ENCODE measurements at places on chromosomes 11 and 22.

DNA sequence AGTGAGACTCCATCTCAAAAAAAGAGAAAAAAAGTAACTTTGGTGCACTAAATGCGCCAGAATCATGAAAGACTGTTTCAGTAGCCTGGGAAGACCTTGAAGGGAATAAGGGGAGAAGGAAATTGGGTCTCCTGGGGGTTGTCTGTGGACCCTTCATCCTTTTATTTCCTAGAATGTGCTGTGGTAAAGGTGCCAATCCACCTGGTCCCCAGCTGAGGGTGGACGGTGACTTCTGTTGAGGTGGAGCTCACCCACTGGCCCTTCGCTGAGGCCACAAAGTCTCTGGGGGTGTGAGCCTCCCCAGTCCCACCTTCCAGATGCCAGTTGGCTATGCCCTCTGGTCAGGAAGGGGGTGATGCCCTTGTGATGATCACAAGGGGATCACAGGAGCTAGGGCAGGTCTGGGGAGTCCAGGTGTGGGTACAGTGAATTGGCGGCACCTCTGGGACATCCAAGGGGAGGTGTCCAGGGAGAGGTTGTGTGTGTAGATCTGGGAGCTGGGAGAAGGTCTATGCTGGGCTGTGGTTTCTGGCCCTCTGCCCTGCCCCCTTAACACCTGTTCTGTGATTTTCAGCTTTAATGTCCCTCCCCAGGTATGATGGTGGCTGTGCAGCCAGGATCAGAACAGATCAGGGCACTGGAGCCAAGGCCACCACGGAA lies 34.2 kb upstream of the LMO1 start:
- no peak for DNase-seq

DNA sequence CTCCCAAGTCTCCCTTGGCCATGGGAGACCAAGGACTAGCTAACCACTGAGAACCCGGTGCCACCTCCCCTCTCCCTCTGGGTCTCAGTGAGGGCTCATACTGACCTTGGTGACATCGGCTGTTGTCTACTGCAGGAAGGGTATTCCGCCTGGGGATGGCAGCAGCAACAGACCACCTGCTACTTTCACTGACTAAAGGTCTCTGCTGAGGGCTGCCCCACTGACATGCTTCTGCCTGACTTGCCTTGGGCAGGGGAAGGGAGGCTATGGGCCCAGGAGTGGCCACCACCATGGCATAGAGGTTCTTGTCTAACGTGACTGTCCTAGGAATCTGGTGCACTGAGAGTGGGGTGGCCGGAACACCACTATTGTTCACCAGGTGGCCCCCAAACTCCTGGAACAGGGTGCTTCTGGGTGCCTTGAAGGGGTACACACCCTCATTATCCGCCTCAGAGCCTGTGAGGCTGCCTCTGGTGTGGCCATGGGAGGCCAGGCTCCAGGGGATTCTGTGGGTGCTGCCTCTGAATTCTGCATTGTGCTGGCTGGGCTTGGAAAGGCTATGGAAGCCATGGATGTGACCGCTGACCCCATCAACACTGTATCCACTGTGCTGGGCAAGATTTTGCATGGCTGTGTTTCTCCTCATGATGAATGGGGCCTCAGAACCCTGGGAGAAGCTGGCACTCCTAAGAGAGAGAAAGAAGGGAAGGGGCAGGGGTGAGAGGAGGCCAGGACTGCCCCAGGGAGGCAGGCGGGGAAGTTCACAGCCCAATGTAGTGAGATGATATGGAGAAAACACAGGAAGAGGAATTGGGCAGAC lies 38.3 kb downstream of the GAB4 start:
- DNase-seq = no peak

- no peak for DNase-seq
Observed at GRCh38 chr11:121553389-121553788, 100.6 kb upstream of the SORL1-AS1 start.

DNA sequence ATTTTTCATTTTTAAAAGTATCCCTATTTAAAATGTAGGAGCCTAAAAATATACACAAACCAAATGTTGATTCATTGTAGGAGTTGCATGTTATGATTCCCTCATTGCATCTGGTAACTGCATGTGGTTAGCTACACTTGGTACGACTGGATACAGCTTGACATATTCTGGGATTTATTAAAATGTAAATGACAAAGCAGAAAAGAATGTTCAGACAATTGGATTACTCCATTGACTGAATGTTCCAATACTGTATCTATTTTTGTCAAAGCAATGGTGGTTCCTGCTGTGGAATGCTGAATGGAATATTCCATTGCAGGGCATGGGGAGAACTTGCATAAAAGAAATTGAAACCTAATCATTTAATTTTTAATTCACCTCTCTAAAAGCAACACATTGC lies 30.8 kb downstream of the BLID start:
- DNase-seq = no peak

GRCh38 chr11:88383447-88383846 lies 45.9 kb upstream of the CTSC start:
- DNase-seq = no peak

DNA sequence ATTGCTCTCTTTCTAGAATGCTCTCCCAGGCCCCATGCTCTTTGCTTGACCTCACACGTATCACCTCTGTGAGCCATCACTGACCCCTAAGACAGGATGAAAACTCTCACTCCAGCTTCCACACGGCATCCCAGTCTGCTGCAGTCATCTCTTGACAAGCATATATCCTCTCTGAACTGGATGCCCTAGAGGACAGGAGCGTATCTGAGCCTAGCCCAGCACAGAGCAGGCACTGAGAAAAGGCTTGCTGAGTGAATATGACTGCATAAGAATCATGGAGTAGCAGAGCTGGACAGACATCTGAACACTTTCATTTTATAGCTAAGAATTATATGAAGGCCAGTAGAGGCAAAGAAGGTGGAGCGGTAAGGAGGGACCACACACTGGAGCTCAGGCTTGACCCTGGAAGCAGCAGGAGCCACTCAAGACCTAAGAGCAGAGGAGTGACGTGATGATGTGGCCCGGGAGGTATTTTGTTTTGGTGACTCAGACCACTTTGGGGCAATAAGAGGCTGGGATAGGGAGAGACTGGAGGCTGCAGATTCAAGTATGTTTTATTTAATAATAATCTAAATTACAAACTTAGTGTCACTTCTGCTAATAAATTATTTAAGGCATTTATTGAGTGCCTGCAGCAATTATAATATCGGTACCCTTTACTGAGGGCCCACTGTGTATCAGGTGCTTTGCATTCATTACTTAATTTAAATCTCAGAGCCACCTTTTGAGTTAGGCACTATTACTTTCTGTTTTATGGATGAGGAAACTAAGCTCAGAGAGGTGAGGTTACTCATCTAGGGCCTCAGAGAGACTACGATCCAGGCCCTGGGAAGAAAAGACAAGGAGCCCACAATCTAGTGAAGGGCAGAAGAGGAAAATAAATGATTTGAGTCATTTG lies 42.6 kb downstream of the MAP6 start:
- DNase-seq = no peak

DNA sequence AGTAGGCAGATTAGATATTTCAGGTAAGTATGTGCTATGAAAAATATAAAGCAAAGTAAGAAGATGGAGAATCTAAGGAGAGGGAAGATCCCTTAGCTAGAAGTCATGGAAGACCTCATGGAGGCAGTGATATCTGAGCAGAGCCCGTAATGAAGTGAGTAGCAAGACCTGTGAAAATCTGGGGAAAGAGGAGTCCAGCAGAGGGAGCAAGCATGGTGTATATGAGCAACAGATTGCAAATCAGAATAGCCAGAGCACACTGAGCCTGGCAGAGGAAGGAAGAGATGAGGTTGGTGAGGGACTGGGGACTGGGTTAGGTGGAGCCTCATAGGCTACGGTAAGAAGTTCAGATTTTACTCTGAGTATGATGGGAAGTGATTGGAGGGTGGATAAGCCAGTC lies 9.4 kb downstream of the LHFPL7 start:
- DNase-seq = no peak

- no peak for DNase-seq
Observed at GRCh38 chr22:42905217-42905616, 48.1 kb upstream of the ARFGAP3 start.

- DNase-seq = no peak
Observed at GRCh38 chr22:43326331-43327156, 16.6 kb downstream of the SCUBE1 start.

DNA sequence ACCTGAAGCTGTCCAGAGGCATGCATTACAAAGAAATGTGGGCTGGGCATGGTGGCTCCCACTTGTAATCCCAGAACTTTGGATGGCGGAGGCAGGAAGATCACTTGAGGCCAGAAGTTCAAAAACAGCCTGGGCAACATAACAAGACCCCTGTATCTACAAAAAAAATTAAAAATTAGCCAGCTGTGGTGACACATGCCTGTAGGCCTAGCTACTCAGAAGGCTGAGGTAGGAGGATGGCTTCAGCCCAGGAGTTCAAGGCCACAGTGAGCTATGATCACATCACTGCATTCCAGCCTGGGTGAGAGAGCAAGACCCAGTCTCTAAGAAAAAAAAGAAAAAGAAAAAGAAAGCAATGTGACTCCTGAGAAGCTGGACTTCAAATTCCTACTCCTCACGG lies 138.5 kb upstream of the HSD17B12 start:
- DNase-seq = no peak

- no peak for DNase-seq
Observed at GRCh38 chr22:18085188-18085587, 7.4 kb downstream of the PEX26 start.

- no peak for DNase-seq
Observed at GRCh38 chr11:34960277-34960676, 43.9 kb downstream of the PDHX start.

DNA sequence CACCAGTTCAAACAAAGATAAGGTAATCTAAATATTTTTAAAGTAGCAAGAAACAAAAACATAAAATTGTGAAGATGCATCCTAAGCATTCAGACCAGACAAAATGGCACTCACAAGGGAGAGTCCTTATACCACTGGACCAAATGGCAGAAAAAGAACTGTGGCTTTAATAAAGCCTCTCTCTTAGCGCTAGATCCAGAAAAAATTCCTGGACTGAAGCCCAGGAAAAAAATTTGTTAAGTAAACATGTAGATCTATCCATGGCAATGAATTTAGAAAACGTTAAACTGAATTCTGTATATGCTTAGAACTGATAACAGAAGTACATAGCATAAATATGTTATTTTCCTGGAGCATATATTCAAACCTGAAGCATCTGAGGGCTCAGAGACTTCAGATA lies 11.8 kb upstream of the CD59 start:
- DNase-seq = no peak

- DNase-seq = no peak
Observed at GRCh38 chr11:96109331-96110030, 185.6 kb upstream of the MTMR2 start.

GRCh38 chr11:5880329-5880728 lies at the start of gene OR52E4:
TSS of gene OR52E4 (plus strand) at chr11:5880629. CDS start at chr11:5884293, 3,664 bp downstream.
- no peak for DNase-seq

GRCh38 chr22:19607192-19608002 lies 83.2 kb upstream of the CLDN5 start:
- DNase-seq = no peak

DNA sequence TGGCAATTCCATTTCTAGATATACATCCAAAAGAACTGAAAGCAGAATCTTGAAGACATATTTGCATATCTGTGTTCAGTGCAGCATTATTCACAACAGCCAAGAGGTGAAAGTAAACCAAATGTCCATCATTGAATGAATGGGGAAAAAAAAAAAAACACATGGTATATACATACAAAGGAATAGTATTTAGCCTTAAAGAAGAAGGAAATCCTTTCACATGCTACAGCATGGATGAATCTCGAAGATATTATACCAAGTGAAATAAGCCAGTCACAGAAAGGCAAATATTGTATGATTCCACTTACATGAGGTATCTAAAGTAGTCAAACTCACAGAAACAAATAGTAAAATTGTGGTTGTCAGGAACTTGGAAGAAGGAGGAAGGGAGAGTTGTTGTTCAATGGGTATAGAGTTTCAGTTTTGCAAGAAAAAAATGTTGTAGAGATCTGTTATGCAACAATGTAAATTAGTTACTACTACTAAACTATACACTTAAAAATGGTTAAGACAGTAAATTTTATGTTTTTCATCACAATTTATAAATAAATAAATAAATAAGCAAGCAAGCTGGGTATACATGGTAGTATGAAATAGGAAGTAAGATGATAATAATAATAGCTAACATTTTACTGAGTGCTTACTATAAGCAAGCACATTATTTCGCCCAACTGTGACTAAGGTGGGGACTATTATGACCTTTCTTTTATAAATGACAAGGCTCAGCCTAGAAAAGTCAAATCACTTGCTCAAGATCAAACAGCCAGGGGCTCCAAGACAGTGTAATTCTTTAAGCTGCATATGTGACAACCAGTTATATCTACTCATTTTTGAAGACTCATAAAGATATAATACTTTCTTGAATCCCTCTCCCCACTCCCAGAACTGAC lies 50.0 kb downstream of the FAM168A start:
- no peak for DNase-seq

DNA sequence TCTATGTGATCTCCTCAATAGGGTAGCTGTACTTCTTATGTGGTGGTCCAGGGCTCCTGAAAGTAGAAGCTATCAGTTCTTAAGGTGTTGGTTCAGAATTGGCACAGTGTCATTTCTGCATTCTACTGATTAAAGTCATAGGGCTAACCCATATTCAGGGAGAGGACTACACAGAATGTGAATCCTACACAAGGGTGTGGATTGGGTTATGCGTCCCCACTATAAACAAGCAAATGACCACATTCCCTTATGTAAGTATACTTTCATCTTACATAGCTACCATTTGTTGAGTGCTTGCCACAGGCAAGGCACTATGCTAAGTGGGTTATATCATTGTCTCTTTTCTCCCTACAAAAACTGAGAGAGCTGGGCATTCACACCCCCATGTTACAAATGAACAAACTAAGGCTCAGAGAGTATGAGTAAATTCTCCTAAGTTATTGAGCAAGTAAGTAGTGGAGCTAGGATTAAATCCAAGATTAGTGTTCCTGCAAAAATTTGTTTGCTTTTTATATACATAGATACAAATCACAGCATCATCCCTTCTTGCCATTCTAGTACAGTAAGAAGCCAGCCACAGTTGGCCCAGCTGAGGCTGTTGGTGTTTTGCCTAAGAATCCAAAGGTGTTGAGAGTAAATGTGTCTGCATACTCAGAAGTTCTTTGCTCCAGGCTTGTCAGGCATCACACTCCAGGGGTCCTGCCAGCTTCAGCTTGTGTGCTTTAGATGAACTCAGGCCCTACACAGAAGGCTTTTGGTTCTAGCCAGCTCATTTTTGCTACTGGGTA lies 157.8 kb downstream of the KIF18A start:
- no peak for DNase-seq

DNA sequence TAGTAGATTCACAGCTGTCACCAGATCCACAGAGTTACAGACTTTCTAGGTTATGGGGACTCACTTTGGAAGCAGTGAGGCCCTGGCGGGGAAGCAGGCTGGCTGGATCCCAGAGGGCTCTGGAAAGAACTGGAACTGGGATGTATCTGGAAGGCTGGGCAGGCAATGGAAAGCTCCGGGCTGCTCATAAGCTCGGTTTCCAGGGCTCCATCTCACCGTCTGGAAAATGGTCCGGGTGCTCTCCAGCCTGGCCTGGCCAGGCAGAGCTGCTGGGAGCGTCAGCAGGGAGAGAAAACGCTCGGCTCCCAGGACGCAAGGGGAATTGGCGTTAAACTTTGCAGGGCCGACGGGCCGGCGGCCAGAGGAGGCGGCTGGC lies 335 bp upstream of the SEZ6L start:
- no peak for DNase-seq

Measured in stimulated activated CD8-positive, alpha-beta memory T cell treated with anti-CD3 and anti-CD28 coated beads, Interleukin-2, amount 100 ng/mL, for 1 hour (primary cell).